Foreskin fibroblast (primary cell): ENCODE measurements at places on chromosomes 1 and 21.
A peak's percentile ranks its signal among the peaks of the same experiment; 100 is the strongest.

- DNase-seq = no peak
Measured at GRCh38 chr1:191699343-191699742, 458.9 kb upstream of the RGS18 start.

- DNase-seq = peak; percentile 57
Measured at GRCh38 chr1:86778569-86779239, 74.3 kb downstream of the SH3GLB1 start.

- peak; percentile 33 for DNase-seq
Measured at GRCh38 chr1:69858534-69858933, 290.8 kb downstream of the LRRC7 start.

DNA sequence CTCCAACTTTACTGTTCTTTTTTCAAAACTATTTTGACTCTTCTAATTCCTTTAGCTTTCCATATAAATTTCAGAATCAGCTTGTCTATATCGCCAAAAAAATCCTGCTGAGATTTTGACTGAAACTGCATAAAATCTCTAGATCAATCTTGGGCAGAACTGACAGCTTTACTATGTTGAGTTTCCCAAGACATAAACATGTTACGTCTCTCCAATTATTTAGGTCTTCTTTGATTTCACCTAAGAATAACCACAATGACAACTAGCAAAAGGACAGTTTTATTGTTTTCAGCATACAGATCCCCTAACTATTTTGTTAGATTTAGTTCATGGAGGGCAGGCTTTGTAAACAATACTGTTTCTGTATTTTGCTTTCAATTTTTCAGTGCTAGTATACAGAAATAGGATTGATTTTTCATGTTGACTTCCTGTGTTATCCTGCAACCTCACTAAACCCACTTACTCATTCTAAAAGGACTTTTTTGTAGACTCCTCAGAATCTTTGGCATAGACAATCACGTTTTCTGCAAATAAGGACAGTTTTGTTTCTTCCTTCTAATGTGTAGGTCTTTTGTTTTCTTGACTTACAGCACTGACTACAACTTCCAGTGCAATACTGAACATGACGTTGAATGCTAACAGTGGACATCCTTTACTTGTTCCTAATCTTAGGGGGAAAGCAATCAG lies 63.4 kb downstream of the NPHP4 start:
- DNase-seq = no peak

- DNase-seq = no peak
Measured at GRCh38 chr1:229192853-229193252, 78.1 kb upstream of the RAB4A start.

DNA sequence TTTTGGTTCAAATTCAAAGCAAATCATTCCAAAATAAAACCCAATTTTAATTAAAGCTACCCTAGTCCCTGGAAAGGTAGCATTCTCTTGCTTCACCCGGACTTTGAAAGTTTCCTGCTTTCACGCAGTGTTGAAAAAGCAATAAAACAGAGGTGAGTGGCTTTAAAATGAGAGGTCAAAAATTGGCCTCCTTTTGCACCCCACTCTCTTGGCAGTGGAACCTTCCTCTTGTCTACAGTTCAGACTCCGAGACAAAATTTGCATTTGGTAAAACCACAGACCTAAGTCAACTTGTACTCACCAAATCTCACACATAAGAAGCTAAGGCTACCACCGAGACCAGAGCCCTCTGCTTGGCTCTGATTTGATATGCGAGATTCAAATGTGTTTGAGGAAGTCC lies 252.7 kb downstream of the TTLL7 start:
- DNase-seq = no peak

GRCh38 chr1:228038387-228039005 lies 31.7 kb downstream of the WNT3A start:
- DNase-seq = no peak

- no peak for DNase-seq
Measured at GRCh38 chr1:180225403-180225802, 4.7 kb upstream of the LHX4 start.

GRCh38 chr1:234730475-234730769 lies 120.4 kb upstream of the IRF2BP2 start:
- no peak for DNase-seq

DNA sequence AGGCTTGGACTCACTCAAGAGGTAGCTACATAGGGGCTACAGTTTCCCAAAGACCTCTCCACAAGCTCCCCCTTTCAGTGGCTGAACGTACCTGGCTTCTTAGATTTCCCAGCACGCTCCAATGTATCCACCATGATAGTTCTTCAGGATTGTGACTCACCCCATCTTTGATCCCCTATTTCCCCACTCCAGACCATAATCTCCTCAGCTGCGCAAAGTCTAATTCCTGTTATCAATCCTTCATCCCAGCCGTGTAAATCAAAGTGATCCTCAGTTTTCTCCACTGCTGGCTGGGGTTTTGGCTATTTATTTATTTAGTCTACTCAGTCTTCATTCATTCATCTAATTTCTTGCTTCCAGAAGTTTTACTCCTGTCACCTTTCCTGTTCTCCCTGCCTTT lies 13.1 kb upstream of the CTPS1 start:
- no peak for DNase-seq

- DNase-seq = no peak
Measured at GRCh38 chr1:153526132-153526543, 9.7 kb downstream of the S100A6 start.

DNA sequence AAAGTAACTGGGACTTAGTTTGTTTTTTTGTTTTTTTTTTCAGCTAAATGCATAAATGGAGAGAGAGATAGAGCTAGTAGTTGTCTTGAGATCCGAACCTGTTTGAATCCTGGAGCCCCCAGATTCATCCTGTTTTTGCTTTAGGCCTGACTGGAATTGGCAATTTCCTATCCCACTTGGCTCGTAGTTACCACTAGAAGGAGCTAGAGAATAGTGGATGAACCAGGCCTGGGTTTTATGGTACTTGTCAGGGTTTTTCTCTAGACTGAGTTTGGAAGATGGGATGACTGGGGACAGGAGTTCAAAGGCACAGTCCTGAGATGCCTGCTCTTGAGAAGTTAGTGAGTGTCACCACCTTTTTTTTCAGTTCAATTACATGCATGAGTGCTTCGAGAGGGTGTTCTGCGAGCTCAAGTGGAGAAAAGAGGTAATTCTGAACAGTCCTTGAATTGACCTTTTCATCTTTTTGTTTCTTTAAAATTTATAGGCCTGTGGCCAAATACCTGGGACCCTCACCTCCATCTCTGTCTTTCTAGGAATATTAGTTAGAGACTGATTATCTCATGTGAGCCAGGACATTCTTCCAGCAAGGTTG lies 23.4 kb downstream of the CELF3 start:
- no peak for DNase-seq

DNA sequence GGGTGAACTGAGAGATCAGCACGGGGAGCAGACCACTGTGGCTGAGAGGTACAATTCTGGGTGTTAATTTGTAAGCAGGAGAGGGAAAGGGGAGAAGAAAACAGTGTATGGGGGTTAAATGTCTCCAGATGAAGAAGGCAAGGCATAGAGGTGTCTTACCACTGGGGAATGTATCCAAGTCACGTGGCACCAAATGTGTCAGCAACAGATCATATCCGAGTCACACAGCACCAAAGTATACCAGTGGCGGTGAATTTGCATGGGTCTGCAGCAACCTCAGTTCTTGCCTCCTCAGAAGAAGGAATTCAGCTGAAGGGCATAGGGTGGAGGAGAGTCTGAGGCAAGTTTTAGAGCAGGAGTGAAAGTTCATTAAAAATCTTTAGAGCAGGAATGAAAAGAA lies 21.2 kb upstream of the SYCP1 start:
- peak; percentile 10 for DNase-seq

- peak; percentile 82 for DNase-seq
Measured at GRCh38 chr1:19465123-19465522, 20.2 kb downstream of the CAPZB start.

DNA sequence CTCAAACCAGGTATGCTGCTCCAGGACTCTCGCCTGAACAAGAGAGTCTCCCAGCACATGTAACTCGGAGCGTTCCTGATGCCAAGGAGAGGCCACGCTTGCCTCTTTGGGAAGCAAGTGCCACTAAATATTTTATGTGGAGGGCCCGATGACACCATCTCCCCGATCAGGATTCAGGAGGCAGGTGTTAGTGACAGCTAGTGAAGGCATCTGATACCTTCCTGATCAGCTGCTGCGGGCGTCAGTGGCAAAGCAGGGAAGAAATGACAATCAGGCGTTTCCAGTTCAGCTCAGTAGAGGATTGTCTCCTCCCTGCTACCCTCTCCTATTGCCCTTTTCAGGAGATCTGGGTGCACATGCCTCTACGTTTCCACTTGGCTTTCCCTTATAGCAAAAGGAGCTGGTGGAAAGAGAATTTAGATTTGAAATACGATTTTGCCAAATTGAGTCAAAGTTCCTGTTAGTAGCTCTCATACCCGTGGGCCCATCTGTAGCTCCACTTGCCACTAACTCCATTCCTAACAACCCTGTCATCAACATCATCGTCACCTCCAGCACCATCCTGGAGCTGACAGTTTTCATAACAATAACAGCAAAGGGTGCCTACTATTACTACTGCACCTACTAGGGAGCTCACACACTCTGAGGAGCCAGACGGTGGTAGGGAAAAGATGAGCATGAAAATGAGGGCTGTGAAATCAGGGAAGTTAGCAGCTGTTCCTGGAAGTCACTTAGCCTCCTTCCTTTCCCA lies 21.6 kb downstream of the PLXNA2 start:
- DNase-seq = no peak

DNA sequence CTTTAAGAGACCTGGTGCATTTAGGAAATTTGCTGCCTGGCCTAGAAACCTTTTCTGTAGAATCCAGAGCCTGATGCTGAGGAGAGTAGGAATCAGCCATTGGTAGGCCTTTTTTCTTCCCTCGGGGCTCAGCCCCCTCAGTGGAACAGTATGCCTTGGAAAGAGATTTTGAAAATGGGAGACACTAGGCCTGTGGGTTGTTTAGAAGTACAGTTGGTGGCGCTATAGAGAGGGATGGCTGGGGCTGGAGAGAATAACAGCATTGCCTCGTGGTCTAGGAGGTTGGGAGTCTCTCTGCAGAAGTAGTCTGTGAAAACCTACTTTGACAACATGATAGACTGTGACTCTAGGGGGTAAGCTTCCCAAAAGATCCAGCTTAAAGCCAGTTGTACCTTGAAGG lies 8.2 kb downstream of the KIF2C start:
- no peak for DNase-seq
